ENCODE measurements at places on chromosomes 5 and 9.

DNA sequence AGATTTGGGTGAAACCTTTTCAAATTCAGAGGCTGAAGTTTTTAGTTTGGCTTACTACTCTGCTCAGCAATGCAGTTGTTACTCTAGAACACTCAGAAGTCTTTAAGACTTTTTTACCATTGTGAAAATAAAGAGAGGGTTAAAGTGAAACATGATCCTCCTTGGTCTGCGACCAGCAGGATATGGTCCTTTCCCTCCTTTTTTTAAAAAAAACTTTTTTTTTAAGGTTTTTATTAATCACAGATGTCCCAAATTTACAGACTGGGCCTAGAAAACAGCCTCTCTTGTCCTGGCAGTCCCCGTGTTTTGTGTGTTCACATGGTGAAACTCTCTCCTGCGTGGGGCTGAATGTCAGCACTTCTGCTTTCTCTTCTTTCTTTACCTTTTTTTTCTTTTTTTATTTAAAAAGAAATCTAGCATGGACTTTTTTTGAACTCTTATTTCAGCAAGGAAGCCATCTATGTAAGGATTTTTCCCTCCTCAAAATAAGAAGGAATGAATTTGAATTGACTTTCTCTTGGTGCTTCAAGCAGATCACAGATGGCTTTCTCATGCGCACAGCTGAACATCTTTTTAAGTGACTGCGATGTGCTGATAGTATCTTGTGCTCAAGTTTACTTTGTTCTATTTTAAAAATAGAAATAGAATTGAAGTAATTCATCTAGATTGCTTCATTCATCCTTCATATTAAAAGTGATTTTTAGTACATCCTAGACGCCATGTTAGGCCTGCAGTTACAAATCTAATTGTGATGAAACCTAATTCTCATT is 128.7 kb upstream of the OTULINL start:
- no peak for DNase-seq

GRCh38 chr5:110056580-110057114 is 366.9 kb downstream of the MAN2A1 start:
- DNase-seq, result no peak

DNA sequence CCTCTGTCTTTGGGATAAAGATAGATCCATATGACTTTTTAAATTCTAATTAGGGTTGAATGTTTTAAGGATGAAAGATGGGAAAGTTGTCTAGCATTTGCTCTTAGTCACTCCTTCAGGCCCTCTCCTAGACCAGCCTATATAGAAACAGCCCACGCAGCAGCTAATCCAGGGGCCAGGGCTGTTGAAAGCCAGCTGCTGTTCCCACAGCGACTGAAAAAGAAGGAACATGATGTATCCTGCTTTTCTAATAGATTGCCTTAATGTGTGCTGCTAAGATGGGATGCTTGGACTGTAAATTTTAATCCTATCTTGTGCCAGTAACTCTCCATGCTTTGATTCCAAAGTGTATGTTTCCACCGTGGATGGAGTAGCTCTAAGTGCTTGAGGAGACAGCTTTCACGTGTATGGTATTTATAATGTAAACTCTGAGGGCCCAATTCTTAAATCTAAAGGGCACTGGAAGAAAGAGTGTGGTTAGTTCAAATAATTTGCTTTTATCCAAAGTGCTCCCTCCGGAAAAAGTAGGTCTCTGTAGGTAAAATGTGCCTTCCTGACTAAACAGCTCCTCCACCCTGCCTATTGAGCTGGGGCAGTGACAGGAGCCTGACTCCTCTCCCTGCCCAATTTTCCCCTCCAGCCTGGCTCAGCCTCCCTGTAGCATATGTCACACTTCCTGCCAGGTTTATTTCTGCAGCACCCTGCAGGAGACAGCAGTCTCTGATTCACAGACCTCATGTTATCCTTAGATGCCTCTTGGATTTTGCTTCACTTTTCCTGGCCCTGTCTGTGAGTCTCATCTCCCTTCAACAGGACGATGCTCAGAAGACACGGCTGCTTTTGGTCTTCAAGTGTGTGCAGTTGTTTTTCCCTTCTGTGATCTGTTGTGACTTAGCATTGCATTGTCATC is 33.2 kb downstream of the SLC36A1 start:
- DNase-seq, result no peak

DNA sequence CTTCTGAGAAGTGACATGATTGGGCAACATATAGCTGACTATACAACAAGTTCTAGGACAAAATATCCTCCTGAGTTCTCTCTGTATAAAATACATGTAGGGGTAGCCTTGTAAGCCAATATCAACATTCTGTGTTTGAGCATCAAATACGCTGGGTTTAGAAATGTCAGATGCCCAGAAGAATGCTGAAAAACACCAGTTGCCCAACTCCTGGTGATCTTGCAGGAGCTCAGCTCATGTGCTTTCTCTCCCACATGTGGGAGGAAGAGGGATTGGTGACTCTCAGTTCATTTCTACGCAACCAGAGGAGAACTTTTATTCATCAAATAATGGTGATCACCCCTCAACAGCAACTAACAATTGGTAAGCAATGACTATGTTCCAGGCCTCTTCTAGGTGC is 810.9 kb upstream of the ACO1 start:
- no peak for DNase-seq

- no peak for DNase-seq
Measured at GRCh38 chr9:13078164-13078563, 201.3 kb downstream of the MPDZ start.

GRCh38 chr9:85216601-85217000 is 525.2 kb downstream of the AGTPBP1 start:
- no peak for DNase-seq

GRCh38 chr9:128454991-128455390 is 815 bp upstream of the ODF2 start:
- DNase-seq, result no peak
